ENCODE measurements at places on chromosomes 7 and 10.
A peak's percentile ranks its signal among the peaks of the same experiment; 100 is the strongest.

GRCh38 chr7:71112436-71112835, 19.5 kb upstream of the GALNT17 start:
- no peak for DNase-seq

DNA sequence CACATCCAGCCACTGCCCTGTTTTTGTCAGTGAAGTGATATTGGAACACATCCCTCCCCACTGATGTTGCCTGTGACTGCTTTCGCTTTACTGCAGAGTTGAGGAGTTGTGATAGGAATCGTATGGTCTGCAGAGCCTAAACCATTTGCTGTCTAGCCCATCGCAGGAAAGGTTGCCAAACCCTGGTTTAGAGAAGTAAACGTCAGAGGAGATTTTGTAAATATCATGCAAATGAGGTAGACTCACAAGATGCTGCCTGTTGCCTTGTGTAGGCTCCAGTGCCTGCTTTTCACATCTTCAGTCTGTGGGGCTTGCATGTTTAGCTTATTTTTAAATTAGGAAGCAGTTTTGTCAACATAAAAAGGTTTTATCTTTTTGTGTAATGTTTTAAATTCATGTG, 107.1 kb downstream of the TRRAP start:
- no peak for DNase-seq

DNA sequence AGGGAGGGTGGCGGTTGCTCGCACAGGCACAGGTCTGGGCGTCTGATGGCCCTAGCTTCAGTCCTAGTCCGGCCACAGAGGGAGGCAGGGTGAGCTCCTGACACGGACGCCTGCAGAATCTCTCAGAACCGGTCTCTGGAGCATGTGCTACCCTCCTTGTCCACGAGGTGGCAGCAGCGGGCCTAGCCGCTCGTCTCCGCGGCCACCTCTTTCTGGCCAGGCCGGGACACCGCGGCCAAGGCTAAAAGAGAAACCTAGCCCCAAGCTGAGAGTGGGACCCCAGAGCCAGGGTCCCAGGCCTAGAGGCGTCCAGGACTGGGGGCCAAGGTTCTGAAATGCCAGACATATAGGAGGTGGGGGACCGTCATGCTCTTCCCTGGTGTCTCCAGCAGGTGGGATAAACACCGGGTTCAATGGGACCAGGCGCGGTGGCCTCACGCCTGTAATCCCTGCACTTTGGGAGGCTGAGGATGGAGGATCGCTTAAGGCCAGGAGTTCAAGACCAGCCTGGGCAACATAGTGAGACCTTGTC, 3.2 kb upstream of the LAT2 start:
- DNase-seq: peak; percentile 82

DNA sequence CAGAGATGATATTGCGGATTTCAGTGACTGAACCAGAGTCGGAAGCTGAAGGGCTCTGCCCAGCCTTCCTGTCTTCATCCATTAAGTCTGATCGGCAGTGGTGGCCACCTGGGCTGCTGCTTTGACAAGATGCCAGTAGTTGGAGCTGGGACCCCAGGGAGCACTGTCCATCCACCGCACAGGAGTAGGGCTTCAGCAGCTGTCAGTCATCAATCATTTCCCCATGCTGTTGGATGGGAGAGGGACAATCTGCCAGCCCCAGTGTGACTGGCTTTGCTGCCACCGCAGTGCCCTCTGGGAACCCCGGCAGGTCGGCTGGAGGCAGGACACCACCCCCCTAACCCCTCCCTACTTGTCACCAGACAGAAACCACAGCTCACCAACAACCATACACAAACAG, 23.0 kb upstream of the GPR146 start:
- no peak for DNase-seq

- no peak for DNase-seq
Observed at GRCh38 chr10:18710201-18710653, 51.0 kb downstream of the ARL5B start.

DNA sequence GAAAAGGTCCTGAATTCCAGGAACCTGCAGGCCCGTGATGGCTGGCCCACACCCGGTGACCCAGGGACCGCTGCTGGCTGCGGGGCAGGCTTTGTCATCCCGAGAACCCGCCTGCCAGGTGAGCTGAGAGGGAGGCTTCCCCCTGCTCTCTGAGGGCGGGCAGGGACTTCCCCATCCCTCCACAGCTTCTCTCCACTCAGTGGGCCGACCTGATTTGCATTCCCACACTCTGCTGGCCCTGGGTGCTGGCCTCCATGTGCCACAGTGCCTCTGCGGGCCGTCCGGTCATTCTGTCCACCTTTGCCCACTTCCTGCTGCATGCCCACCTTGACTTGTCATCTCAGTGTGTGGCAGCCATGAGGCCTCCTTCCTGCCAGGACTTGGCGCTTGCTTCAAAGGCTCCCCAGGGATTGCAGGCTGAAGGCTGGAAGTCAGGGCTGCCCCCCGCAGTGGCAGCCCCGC, 35.3 kb downstream of the PALD1 start:
- no peak for DNase-seq

- DNase-seq: peak; percentile 26
Observed at GRCh38 chr10:61931620-61932332, 30.3 kb downstream of the ARID5B start.

DNA sequence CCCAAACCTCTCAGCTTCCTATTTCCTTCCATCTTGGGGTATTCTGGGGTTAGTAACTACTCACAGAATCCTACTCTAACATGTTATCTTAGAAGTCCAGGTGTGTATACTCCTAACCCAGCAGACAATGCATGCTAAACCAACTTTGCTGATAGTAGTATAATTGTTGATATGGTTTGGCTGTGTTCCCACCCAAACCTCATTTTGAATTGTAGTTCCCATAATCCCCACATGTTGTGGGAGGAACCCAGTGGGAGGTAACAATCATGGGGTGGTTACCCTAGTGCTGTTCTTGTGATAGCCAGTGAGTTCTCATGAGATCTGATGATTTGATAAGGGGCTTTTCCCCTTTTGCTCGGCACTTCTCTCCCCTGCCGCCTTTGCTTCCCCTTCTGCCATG, 135.1 kb downstream of the CHRM2 start:
- DNase-seq: no peak

DNA sequence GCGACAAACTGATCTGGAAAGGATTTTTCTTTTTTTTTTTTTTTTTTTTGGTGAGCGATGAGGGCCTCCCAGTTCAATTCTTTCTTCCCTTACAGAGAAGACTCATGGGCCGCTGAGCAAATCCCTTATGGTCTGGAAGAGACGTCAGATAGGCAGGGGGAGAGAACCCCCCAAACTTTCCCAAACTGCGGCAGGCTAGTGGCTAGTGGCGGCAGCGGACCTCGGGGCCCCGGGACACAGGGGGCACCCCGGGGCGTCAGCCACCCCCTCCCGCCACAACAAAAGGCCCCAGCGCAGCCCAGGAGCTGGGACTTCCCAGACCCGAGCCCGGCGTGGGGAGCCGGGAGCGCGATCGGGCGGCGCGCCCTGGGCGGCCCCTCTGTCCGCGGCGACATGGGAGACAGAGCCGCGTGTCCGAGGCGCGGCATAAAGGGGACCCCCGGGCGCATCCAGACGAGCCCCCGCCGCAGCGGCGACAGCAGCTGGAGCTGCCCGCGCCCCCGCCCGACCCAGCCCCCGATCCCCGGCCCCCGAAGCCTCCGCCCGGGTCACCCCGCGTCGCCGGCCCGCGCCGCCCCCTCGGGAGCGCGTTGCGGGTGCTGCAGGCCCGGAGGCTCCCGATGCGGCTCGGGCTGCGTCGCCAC, 755 bp downstream of the FAM171A1 start:
- peak; percentile 60 for DNase-seq

DNA sequence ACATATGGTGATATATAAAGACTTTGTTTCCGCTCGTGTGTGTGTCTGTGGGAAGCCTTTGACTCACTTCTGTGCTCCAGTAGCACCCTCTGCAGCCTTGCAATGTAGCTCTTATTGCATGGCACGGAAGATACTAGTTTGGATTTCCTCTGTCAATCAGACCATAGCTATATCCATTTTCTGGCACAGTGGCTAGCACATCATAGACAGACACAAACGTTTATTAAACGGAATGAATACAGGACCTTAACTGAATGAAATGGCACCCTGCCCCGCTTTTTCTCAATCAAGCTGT, 124.0 kb upstream of the PTPN20 start:
- no peak for DNase-seq

DNA sequence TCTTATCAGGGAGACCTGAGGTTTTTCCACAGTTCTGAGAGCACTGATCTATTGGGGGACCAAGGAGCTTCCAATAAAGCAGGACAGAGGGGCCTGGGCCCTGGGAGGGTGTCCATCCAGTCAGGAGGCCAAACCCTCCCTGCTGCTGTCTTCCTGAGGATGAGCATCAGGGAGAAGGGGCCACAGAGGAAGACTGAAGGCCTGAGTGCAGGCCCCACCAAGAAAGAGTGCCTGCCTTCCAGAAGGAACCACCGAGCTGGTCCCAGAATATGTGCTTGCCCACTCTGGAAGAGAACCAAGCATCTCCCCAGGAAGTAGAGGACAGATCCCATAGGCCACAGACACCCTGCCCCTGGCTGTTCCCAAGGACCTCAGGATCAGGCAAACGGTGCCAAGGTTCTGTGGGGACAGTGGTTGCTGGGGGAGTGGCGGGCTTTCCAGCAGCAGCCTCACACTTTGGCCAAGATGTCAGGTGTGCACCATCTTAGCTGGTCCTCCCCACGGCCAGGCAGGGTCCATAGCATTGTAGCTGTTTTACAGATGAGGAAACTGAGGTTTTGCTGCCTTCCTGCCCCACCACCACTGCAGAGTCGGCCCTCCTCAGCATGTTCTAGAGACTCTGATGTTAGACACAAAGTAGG, 199.4 kb downstream of the GRID1 start:
- DNase-seq: no peak

GRCh38 chr7:129299889-129300288, 75.1 kb downstream of the AHCYL2 start:
- no peak for DNase-seq

- peak; percentile 44 for DNase-seq
Observed at GRCh38 chr10:130358981-130359650, 222.9 kb downstream of the GLRX3 start.

DNA sequence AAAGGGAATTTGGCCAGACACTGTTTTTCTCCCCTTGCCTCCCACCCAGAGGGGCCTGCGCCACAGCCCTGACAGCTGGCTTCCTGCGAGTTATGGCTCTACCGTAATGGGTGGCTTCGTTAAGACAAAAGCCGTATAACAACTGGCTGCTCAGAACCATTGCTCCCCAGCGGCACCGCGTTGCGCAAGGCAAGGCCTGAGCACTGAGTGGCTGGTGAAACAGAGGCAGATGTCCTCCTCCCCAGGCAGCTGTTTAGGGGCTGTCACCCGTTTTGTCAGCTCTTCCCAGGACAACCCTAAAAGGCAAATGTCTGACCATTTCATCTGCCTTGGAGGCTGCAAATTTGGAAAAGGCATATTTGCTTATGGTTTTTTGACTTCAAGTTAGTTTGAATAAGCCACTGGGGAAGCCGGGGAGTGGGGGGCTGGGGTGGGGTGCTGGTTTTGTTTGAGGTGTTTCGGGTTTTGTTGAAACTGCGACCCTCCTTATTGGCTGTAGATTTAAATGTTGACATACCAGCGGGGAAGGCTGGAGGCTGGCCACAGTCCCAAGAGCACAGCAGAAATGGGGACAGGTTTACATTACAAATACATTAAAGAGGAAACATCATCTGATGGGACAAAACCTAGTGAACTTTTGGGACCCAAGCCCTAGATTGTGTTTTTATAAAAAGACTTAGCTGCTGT, 681 bp upstream of the SPOCK2 start:
- no peak for DNase-seq

DNA sequence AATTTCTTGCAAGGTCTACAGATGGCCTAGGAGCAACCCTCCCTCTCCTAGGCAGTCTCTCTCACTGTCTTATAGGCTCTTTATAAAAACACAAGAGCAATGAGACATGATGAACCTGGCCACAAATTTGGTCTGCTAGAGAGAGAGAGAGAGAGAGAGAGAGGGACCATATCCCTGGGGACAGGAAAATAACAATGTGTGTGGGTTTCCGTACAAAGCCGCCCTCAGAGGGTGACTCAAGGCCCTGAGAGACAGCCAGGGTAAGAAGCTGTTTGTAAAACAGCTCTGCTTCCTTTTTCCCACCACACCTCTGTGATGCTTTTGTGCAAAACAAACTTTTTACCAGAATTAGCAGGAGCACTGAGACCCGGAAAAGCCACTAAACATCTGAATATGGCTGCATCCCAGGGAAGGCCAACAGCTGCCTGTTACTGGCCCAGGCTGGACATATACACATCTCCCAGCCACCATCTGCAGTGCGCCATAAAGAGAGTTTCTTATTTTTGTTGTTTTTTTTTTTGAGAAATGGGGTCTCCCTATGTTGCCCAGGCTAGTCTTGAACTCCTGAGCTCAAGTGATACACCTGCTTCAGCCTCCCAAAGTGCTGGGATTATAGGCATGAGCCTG, 18.4 kb downstream of the GIMAP5 start:
- peak; percentile 8 for DNase-seq

- DNase-seq: no peak
Observed at GRCh38 chr7:28768577-28769147, 189.5 kb downstream of the TRIL start.

DNA sequence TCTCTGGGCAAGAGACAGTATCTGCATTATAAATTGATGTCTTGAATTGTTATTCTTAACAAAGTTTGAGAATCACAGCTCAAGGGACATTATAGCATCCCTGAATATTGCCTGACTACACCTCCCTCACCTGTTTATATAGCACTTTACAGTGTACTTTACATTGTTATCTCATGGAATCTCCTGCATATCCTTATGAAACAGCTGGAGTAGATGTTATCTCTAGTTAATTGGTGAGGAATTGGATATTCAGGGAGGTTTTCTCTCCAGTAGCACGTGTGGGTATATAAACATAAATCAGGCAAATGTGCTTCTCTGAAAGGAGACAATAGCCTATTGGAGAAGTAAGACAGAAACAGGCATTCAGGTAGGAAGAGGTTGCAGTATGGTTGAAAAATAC, 117.2 kb downstream of the SRI start:
- no peak for DNase-seq

DNA sequence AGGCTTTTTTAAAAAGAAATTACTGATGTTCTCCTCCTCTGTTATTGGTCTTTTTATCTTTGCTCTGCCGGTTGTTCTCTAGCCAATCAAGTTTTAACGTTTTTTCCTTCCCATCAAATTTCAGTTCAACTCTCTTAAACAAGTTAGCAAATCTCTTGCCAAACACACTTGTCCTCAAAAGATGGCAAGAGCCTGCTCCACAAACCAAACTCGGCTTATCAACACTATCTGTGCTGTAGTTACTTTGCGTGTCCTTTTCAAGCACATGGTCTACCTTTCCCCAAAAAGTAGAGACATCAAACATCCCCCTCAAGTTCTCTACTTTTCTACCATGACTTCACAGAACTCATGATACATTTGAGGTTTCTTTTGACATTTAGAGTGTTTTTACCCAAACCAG, 71.3 kb downstream of the OSBPL3 start:
- DNase-seq: no peak

- no peak for DNase-seq
Observed at GRCh38 chr7:24722386-24723177, 34.7 kb downstream of the GSDME start.

DNA sequence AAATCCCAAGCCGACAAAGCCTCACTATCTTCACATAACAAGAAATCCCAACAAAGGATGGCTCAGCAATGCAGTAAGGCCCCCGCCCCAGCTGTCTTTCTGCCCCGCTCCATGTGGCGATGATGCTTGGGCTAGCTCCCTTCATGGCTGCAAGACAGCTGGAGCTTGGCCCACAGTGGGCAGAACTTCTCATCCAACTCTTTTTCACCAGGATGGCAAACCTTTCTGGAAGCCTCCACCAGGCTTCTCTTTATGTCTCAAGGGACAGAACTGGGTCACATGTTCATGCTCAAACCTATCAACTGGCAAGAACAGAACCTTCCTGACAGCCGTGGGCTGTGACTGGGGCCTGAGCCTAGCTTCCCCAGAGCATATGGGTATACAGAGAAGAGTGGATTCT, 260.5 kb upstream of the MKLN1 start:
- DNase-seq: no peak

All from urothelium cell line (cell line).